Fibroblast of skin of abdomen (primary cell): ENCODE measurements at places on chromosomes 16 and 17.

DNA sequence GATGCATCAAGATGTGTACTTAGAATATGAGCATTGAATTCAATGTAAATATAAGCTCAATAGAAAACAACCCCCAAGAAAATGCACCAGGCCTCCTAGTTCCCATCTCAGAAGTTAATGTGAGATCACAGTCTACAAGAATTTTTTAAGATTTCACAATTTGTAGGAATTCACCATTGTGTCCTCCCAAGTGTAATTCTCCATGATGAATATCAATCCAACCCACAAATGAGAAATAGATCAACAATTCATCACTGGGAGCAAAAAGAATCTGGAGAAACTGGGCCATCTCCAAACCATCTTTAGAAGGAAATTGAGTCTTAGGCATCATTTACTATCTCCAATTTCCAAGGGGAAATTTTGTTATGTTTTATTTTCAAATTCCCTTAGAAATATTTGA lies 310.5 kb upstream of the GOT2 start:
- DNase-seq, result peak; percentile 71

- DNase-seq, result peak; percentile 16
Measured at GRCh38 chr16:8963010-8963820, 491 bp downstream of the USP7 start.

GRCh38 chr17:57257195-57257894 lies 1.0 kb downstream of the MSI2 start:
- DNase-seq, result no peak

DNA sequence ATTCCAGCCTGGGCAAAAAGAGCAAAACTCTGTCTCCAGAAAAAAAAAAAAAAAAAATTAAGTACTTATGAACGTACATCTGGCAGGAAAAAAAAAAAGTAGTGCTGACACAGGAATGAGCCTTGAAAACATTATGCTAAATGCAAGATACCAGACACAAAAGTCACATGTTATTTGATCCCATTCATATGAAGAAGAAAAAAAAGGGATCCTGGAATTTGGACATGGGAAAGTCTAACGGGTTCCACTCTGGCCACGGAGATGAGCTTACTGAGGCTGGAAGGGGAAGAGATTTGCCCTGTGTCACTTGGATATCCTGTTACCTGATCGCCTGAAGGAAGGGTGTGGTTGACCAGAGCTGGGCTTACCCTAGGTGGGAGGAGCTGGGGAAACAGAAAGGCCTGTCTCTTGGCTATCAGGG lies 251.9 kb downstream of the PARN start:
- peak; percentile 94 for DNase-seq

DNA sequence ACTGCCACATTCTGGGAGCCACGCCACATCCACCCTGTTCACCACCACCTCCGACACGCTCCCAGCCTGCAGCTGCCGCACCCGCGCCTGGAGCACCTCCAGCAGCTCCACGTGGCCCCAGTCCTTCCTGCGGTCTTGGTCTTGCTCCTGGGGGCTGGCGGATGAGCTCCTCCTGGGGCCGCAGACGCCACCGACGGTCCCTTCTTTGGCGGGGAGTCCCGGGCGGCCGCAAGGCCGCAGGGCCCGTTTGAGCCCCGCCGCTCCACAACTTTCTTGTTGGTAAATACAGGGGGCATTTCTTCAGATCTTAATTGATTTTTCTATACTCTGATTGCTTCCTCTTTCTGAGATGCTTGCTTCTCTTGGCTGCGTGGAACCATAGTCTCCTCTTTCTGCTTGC lies 75.3 kb upstream of the MED13 start:
- DNase-seq, result no peak

GRCh38 chr16:11857161-11857560 lies 5.8 kb upstream of the RSL1D1 start:
- DNase-seq, result peak; percentile 40

- no peak for DNase-seq
Measured at GRCh38 chr16:56305956-56306565, 114.8 kb downstream of the GNAO1 start.

DNA sequence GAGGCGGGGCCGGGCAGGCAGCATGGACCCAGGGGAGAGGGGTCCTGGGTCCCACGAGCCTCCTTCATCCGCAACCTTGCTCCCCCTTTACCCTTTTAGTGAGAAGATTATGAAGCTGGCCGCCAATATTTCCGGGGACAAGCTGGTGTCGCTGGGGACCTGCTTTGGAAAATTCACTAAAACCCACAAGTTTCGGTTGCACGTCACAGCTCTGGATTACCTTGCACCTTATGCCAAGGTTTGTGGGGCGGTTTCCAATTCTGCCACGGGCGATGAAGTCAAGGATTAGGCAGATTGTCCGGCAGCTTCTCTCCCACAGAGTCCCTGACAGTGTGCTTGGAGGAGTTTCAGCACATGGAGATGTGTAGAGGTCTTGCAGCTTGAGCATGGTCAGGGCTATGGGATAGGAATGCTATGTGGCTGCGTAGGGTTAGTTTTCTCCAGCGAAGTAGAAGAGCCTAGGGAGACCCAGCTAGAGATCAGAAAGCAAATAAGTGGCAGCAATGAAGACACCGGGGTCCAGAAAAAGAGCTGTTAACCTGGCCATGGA lies 598 bp downstream of the NIP7 start:
- DNase-seq, result no peak

- no peak for DNase-seq
Measured at GRCh38 chr17:59714255-59714654, 6.8 kb downstream of the VMP1 start.

DNA sequence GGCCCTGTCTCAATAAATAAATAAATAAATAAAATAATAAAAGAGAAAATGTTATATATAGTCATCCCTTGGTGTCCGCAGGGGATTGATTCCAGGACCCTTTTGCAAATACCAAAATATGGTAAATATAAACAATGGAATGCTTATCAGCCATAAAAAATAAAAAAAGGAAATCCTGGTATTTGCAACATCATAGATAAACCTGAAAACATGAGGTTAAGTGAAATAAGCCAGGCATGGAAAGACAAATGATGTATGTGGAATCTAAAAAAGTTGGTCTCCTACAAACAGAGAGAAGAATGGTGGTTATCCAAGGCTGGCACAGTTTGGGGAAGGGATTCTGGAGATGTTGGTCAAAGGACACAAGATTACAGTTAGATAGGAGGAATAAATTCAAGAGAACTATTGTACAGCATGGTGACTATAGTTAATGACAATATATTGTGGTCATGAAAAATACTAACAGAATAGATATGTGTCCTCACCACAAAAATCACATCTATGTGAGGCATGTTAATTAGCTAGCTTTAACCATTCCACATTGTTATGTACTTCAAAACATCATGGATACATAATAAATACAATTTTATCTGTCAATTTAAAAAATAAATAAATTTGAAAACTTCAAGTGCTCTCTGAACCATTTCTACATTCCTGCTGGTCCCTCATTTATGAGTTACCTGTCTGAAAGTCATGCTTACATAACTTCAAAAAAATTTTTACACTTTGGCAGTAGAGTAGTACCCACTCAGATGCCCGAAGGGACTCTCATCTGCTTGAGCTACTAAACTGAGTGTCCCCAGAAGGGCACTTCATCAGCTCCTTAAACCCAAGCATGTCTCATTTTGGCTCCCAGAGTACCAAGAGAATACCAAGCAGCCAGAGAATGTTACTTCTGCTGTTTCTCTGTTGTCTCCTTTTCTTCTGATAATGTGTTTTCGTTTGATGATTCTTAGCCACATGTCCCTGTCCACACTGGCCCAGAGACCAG lies 26.6 kb downstream of the N4BP1 start:
- DNase-seq, result peak; percentile 59

DNA sequence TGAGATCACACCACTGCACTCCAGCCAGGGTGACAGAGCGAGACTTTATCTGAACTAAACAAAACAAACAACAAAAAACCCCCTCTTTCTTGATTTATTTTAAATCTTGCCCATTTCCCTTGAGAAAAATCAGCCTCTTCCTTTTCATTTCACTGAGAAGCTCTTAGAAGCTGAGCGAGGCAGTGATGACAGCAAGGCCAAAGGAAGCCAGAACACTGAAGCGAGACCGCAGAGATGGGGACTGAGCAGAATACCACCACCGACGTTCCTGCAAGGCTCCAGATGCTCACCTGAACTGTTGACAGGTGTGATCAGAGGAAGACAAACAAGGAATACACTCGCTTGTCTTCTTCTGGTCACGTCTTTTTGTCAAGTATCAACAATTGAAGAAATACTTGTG lies 30.5 kb upstream of the IRF8 start:
- no peak for DNase-seq

DNA sequence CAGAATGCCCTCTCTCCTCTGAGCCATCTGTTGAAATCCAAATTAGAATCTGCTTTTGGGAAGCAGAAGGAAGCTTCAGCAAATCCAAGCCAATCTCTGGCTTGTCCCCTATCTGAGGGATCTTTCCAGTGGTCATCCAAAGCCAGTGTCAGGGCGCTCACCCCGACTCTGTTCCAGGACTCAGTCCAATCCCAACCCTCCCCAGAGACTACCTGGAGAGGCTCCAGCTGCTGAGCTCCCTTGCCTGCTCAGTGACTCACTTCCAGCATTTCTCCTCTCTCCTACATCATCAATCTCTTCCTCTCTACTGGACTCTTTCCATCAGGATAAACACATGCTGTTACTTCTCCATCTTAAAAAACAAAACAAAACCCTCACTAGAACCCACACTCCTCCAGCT lies 2.4 kb downstream of the MATCAP1 start:
- DNase-seq, result peak; percentile 80

GRCh38 chr17:45425125-45425983 lies 7.3 kb downstream of the ARHGAP27 start:
- DNase-seq, result peak; percentile 66

DNA sequence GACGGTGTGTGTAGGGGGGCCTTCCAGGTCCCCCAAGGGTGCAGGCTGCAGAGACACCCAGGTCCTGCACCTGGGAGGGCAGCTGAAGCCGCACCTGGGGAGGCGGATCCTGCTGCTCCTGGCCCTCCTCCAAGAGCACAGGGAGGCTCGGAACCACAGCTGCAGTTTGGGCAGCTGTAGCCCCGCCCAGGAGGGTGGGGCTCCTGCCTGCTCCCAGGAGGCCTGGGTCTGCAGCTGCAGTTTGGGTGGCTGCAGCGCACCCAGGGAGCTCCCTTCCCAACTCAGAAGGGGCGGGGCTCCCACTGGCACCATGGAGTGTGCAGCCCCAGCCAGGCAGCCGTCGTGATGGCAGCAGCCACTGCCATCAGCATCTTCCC lies 69.4 kb upstream of the NKD1 start:
- no peak for DNase-seq

GRCh38 chr16:47660540-47660939 lies 199.4 kb downstream of the PHKB start:
- no peak for DNase-seq

- no peak for DNase-seq
Measured at GRCh38 chr17:7553356-7553755, 4.5 kb downstream of the TNFSF12 start.

GRCh38 chr17:5127910-5128309 lies 12.1 kb downstream of the USP6 start:
- no peak for DNase-seq

DNA sequence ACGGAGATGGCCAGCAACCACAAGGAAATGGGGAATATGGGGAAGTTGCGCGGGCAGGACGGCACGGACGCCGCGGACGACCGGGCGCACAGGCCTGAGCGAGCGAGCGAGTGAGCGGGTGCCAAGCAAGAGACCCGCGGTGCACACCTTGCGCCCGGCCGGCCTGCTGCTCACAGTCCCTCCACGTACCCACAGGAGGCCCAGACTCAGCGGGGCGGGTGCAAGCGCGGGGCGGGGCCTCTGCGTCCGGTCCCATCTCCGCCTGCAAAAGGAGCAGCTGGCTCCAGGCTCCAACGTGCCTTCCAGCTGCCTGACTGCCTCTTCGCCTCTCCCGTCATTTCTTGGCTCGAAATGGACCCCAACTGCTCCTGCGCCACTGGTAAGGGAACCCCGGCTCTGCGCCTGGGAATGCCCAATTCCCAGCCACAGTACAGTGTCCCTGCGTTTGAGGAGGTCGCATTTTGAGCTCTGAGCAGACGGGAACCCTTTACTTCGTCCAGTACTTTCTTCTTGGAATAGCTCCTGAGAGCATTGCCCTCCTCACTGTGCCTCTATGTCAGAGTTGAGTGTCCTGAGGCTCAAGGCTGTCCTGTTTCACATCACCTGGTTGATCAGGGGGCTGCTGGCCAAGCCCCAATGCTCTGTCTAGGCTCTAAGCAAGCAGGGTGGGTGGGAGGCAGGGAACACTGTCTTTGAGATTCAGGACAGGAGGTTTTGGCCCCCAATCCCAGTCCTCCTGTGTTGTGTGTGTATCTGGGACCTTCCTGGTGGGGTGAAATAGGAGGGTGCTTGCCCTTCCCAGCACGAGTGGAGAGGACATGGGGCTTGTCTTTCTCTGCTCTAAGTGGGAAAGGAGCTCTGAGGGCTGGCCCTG lies 8.1 kb upstream of the MT1E start:
- DNase-seq, result peak; percentile 58

DNA sequence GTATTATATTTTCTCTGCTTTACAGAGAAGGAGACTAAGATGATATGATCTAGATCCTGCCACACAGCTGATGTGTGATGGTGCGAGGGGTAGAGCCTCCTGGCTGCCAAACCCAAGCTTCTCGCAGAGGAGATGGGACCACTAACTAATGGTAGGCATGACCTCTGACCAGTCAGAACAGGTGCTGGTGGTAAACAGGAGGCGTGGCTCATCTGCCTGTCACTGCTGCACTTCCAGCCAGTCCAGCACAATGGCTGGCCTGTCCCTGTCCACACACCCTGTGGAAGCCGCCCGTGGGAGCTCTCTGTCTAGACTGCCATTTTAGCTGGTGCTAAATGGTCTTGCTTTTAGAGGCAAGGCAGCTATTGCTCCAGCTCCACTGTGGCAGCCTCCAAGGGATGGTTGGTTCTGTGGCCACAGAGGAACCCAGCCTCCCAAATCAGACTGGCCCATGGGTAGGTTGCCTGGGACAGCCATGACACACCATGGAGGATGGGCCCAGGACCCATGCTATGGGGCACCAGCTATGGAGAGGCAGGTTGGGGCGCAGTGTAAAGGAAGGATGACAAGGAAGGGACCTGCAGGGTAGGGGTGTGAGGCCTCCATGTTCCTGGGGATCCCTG lies 86.7 kb downstream of the KSR1 start:
- DNase-seq, result no peak

DNA sequence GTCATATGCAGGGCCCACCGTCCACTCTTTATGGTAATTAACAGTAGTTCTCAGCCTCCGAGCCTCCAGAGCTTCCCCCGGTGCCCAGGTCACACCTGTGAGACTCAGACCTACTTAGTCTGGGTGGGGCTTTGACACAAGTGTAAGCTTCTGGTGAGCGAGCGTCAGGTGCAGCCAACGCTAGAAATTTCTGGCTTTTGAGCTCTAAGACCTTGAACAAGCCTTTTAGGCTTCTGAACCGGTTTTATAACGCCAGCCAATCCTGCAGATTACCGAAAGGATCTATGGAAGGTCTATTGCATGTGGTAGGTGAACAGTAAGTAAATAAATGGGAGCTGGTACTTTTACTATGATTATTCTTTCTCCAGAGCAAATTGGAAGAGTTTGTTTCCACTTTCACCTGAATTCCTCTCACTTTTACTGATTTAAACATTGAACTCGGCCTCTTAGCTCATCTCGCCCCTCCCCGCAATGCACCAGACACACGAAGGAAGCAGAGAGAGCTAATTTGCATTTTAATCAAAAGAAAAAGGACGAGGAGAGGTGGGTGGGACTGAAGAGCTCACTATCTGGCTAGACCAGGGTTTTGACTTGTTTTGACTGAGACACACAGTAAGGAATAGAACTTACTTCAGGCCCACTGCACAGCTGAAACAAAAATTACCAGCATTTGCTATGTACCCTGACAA lies 47.1 kb downstream of the ABAT start:
- no peak for DNase-seq
